ENCODE measurements at places on chromosomes 2 and 18.
A peak's percentile ranks its signal among the peaks of the same experiment; 100 is the strongest.

DNA sequence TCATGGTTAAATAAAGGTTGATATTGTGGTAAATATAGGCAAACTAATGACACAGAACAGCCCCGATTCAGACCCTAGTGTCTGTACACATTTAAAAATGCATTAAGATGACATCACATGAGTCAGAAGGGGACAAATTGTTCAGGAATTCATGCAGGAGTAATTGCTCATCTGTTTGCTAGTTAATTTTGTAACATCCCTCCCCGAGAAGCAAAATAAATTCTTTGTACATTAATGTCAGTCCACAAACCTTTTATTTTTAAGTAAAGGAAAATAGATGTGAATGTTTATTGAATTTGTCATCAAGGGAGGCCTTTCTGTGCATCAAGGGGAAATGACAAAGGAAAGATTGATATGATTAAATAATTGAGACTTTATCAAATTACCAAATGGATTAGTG, 69.9 kb downstream of the SH3BP4 start:
- DNase-seq: peak; percentile 51

- no peak for DNase-seq
Measured at GRCh38 chr2:24330161-24330560, 30.2 kb downstream of the ITSN2 start.

DNA sequence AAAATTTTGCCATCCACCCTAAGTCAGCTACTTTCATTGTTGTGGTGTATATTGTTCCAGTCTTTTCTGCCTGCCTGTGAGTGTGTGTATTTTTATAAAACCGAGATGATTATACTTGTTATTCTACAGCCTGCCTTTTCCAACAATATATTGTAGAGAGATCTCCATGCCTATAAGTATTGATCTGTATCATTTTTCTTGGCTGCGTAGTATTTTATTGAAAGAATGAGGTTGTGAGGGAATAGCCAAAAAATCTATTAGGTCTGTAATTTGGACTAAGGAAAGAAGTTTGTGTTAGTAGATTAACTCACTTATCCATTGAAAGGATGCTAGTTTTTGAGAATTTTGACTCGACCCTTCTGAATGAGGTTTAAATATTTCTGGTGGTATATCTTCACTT, 34.9 kb downstream of the PPM1B start:
- DNase-seq: no peak

GRCh38 chr2:40700231-40700954, 248.5 kb upstream of the SLC8A1 start:
- DNase-seq: no peak

DNA sequence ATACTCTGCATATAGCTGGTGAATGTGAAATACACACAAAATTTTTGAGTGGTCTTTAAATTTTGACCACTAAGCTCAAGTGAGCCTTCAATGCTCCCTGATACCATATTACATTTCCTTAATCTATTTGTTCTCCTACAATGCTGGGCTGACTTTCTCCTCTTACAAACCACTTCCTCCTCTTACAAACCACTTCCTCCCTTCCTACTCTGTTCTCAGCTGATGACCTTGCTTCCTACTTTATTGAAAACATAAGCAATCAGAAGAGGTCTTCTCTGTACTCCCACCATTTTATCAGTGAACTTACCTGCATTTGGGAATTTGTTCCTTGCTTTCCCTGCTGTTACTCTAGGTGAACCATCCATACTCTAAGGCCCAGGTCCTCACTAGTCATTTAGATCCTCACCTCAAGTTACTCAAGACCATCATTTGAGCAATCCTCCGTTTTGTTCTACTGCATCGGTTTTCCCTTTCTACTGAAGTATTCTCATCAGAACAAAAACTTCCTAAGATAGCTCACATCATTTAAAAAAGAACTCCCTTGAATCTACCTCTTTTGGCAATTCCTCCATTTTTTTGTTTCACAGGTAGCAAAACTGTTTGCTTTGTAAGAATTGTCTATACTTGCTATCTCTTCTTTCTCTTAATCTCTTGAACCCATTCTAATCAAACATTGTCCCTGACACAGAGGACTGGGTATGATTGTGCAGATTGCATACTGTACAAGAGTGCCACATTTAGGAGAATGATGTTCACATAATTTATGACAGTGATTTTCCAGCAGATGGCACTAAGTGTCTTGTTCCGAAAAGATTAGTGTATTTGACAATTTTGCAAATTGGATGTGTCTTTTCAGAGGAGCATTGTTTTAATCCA, 96.5 kb downstream of the EPB41L5 start:
- DNase-seq: no peak

GRCh38 chr2:101473911-101474701, 806 bp downstream of the RFX8 start:
- no peak for DNase-seq

Data from HS-27A (cell line).